ENCODE measurements at places on chromosomes 1 and 21.

DNA sequence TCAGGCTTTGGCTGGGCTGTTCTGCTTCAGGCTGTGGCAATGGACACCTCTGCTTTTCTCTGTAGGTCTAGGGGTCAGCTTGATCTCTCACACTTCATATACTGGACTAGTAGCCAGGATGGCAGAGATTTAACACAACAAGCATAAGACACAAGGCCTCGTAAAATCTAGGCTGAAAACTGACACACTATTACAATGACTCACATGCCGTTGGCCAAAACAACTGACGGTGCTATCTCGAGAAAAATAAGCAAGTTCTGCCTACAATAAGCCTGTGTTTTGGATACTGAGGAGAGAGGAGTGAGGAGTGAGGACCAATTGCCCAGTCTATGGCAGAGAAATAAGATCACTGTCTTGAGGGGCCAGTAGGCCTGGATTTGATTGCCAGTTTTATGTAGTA is 840.7 kb upstream of the ADAMTS5 start:
- no peak for DNase-seq

DNA sequence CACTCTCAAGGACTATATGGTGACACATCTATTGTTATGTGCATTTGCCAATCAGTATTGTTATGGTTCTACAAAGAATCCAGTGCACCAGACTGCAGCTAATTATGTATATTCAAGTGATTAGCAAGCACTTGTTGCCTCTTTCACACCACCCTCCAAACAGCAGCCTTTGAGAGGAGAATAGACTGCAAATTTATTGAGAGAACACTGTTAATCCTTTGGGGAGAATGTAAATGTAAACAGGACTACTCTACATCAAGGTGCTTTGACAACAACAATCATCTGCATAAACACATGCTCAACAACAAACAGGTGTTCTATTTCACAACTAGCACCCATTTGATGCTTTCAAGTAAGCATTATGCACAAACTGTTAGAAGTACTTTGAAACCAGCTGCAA is 117.4 kb downstream of the AKT3 start:
- peak; percentile 38 for DNase-seq

GRCh38 chr1:194533641-194534040 is 1347.2 kb upstream of the B3GALT2 start:
- no peak for DNase-seq

- peak; percentile 76 for DNase-seq
Measured at GRCh38 chr1:25037174-25038074, 107.3 kb upstream of the RUNX3 start.

- peak; percentile 88 for DNase-seq
Measured at GRCh38 chr1:60052601-60053000, 21.0 kb downstream of the C1orf87 start.

GRCh38 chr1:168453056-168453455 is 90.7 kb downstream of the XCL2 start:
- no peak for DNase-seq

Measured in mesendoderm (in vitro differentiated cells).